Sciatic nerve (tissue), 2 donors: ENCODE measurements at places on chromosomes 6 and 20. TPM values are rescaled to one million over a fixed set of nuclear protein-coding genes. Genes with fewer than 3 reads are reported as not detected.

CUL9 gene
- total RNA-seq: 42.9 TPM

SSTR4 gene
- total RNA-seq: not detected

SCUBE3 gene
- 2.9 TPM for total RNA-seq

PBOV1 gene
- total RNA-seq: not detected

DNA sequence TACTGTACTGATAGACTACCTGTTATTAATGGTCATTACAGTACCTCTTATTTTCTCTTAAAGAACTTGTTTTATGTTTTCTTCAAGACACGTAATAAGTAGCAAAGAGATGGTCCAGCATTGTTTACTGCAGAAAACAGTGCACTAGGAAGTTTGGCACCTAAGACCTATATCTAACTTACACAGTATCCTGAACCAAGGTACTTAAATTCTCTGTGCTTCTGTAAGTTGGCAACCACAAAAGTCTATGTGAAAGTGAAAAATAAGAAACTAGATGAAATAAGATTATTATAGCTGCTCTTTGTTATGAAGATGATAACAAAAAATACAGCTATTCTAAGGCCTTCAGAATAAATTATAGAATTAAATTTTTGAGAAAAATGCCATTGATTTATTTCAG lies 411.7 kb upstream of the SOX4 start:
- DNase-seq: no peak

- DNase-seq: no peak
Measured at GRCh38 chr6:168041928-168042327, 37.1 kb downstream of the FRMD1 start.

GRCh38 chr20:59749301-59749700 lies 145.0 kb downstream of the PHACTR3 start:
- no peak for DNase-seq

GRCh38 chr20:25309395-25310267 lies 61.7 kb downstream of the PYGB start:
- DNase-seq: peak; percentile 69
